Pulmonary artery endothelial cell (primary cell): ENCODE measurements at places on chromosomes 6 and 20.
A peak's percentile ranks its signal among the peaks of the same experiment; 100 is the strongest.

- DNase-seq, result no peak
Observed at GRCh38 chr6:169626649-169627048, 75.2 kb downstream of the WDR27 start.

DNA sequence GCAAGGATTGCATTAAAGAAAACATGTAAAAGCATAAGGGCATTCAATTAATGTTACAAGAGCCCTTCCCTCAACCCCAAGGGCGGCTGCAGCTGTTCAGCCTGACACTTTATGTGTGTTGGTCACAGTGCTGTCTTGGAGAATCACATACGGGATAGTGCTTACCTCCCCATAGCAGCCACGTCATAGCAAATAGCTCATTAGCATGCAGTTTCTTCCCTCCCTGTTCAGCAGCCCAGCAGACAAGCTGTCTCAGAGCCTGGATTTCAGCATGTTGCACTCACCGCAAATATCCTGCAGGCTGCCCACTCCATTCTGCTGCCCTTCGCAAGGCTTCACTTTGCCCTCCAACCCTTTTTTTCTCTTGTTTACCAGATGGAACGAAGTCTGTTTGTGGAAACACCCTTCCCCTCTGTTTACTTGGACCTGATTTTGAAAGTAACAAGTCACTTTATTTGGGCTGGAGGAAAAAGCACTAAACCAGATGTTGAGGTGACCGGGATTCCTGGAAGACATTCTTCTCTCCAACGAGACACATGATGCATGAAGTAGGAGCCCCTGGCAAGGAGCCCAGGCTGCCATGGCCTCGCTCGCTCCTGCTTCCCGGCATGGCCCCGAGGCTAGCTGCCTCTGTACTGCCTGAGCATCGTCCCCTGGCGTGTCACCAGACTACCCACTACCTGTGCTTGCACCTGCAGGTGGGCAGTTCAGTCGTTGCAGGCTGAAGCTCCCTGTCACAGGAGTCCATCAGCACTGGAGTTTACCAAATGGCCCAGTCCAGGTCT lies 151.6 kb upstream of the GMDS start:
- no peak for DNase-seq

GRCh38 chr6:36766399-36766945 lies 68.8 kb downstream of the RAB44 start:
- no peak for DNase-seq

DNA sequence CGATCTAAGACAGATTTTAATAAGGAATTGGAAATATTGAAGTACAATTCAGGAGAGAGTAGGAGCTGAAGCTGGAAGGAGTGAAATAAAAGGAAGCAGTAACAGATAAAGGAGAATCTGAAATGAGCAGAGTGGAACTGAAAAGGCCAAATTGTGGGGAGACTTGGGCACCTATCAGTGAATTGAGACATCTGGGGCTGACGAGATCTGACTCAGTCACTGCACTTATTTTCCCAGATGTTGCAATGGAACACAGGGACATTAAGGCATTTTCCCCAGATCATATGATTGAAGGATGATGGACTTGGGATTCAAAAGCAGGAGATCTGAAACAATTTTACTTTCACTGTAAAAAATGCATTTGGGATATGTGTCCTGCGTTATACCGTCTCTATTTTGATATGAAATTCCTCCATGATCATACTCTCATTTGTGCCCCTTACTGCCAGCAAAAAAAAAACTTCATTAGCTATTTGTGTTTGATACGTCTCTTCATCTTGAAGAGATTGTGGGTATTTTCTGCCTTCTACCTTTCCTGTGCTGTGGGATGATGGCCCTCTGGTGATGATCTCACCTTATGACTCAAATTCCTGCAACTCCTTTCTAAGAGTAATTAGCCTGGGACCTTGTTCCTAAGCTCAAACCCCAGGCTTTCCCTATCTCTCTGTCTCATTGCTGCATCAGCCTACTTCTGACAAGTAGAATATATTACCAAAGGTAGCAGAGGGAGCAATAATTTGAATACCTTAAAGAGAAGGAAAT lies 278.5 kb upstream of the MAN1A1 start:
- no peak for DNase-seq

DNA sequence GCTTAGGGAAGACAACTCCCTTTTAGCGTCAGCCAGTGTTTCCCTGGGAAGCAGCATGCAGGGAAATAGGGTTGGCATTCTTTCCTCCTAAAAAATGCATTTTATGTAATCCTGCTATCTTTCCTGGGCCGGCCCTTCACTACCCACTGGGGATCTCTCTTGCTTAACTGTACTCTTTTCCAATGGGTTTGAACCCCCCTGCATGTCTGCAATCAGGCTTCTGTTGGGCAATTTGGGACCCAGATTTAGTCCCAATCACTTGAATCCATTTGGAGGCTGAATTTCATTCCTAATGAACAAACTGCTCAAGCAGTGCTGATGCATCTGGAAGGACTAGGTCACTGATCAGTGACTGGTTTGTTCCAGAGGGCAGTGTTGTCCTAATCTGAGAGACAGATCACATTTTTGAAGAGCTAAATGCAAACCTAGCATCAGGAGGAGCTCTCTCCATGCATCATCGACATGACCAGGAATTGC lies 152.0 kb downstream of the TSHZ2 start:
- DNase-seq, result no peak

GRCh38 chr6:112087136-112087911 lies at the start of the genes FAM229B and TUBE1:
Gene FAM229B (plus strand): TSS chr6:112087591. CDS start chr6:112099284, 11,693 bp downstream.
Gene TUBE1 (minus strand): TSS chr6:112087482. CDS start chr6:112087434, 48 bp downstream.
- peak; percentile 96 for DNase-seq

- DNase-seq, result no peak
Observed at GRCh38 chr6:167303675-167304625, 12.8 kb downstream of the UNC93A start.

DNA sequence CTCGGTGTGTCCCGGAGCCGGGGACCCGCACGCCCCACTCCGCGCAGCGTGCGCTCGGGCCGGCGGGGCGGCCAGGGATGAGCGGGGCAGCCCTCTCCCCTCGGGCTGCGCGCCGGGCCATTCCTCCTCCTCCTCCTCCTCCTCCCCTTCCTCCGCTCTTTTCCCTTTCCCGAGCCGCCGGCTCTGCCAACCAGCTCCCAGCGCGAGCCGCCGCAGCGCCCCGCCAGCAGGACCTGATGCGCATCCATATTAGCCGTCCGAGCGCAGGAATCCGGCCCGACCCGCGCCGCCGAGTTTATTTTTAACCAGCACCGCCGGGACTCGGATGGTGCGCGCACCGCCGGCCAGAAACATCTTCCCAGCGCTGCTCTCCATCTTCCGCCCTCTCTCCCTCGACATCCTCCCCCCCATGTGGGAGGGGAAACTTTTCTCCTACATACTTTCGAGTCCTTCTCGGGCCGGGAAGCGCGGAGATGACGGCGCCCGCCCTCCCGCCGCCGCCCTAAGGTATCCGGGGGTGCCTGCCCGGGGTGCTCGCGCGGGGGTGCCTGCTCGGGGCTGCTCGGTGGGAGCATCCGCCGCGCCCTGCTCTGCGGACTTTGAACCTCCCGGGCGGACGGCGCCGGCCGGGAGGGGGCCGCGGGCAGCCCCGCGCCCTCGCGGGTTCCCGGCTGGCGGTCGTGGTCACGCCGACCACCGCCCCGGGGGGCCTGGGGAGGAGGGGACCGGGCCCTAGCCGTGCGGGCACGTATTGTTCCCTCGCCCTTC lies 619 bp downstream of the RREB1 start:
- DNase-seq, result no peak

DNA sequence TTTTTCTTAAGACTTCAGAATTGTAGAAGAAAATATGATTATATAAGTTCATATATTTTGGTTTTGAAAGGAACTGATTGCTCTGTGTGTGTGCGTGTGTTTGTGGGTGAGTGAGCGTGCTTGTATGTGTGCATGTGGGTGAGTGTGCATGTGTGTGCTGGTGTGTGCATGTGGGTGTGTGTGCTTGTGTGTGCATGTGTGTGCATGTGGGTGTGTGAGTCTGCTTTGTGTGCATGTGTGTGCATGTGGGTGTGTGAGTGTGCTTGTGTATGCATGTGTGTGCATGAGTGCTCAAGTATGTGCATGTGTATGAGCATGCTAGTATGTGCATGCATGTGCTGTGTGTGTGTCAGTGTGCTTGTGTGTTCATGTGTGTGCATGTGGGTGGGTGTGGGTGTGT lies 238.5 kb downstream of the CDC5L start:
- no peak for DNase-seq

DNA sequence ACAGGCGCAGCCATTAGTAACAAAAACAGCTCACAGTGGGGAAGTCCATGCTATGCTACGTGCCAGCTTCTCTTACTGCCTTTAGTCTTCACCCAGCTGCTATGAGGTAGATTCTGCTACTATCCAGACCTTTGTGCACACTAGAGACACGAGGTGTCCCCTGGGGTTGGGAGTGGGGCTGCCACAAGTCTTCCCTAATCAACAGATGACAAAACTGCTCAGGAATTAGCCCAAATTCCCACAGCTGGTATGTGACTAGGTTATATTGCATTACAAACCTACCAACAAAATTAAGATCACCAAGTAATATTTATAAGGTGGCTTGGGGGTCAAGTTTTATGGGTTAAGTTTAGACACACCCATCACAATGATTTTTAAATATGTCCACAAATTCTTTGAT lies 63.3 kb downstream of the PSMB1 start:
- DNase-seq, result no peak
